ENCODE measurements at places on chromosomes 16 and 17.
A peak's percentile ranks its signal among the peaks of the same experiment; 100 is the strongest.

- DNase-seq: no peak
Observed at GRCh38 chr17:60914078-60914477, 236.4 kb downstream of the BCAS3 start.

- DNase-seq: no peak
Observed at GRCh38 chr17:22515599-22515998, 823.3 kb downstream of the KCNJ18 start.

DNA sequence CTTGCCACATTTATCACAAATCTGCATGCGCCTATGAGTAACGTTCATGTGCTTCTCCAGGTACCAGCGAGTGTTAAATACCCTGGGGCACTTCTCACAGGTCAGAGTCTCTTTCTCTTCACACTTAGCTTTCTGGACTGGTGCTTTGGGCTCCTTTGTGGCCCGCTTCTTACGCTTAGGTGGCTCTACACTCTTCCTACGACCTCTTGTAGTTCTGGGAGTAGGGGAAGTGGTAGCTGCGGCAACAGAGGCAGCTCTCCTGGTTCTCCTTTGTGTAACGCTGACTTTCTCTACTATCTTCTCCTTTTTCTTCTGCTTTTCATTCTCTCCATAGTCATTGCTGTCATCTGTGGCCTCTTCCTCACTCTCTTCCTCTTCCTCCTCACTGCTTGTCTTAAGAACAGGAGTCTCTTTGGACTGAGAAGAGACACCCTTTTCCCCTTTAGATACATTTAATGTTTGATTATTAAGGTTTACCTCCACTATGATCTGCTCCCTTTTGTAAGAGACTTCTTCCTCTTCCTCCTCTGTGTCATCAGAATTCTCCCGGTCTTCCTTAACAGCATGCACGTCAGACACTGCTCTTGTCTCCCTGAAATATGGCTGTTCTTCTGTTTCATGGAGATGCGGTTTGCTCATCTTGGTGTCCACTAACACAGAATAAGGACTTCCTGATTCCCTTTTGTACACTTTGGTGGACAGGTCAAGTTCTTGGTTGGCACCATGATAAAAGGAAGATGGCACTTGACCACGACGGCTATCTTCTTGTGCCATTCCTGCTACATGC, 45.0 kb downstream of the ZNF652 start:
- peak; percentile 22 for DNase-seq

GRCh38 chr16:6861135-6861814, 471.4 kb upstream of the RBFOX1 start:
- no peak for DNase-seq

DNA sequence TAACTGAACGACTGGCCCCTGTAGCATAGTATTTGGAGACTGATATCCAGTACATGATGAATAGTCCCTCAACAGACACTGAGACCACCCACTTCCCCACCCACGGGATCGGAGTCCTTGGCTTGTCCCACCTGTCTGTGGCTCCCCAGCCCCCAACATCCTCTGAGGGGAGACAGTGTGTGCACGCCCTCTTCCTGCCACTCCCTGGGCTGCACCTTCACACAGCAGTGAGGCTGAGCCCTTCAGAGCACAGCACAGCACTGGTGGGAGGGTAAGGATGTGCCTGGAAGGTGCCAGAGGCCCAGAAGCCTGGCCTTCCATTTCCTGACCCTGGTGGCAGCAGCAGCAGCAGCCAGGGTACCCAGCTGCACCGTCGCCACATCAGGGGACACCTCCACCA, 11.0 kb downstream of the DNASE1 start:
- no peak for DNase-seq

- DNase-seq: no peak
Observed at GRCh38 chr16:27403601-27403992, 1.6 kb downstream of the IL21R start.

DNA sequence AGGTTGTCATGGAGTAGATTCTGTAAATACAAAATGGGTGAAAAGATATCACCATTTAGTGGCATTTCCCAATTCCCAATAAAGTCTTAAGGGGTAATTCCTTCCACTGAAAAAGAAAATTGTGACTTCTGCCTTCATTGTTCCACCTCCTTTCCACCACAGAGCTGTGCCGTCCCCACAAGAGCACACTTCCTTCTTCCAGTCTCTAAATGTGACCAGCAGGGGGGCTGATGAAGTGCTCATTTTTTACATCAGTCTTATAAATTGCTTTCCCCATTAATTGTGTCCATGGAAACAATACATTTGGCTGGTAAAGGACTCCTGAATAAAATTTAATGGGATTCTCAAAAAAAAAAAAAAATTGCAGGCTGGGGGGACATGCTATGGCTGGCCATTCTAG, 260.8 kb upstream of the PSMD7 start:
- DNase-seq: no peak

DNA sequence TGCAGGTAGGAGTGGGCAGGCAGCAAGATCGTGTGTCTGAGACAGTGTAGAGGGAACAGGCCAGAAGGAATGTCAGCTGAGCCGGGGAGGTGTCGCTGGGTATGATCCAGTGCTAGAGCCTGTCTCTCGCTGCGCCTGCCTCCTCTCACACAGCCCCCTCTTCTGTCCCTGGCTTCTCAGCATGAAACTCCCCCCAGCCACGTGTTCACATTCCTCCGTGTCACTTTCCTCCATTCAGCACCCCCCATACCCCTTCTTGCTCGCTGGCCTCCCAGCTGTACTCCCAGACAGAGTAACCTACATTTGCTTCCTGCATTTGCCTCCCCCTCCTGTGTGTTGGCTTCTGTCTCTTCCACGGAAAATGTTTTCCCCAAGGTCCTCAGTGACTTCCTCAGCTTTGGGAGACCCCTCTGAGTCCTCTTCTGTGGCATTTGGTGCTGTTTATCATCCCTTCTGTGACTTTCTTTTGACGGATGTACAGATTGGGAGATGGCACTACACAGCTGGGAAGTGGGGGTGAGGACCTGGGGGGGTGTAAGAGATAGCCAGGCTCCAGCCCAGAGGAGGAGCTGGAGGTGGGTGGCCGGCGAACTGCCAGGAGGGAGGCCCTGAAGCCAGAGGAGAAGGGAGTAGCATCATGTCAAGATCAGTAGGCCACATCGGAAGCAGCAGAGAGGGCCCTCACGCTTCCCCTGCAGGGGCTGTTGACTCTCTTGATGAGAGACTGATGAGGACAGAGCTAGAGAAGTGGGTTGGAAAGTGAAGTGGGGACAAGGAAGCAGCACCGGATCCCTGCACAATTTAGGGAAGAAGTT, 19.2 kb downstream of the SGF29 start:
- DNase-seq: no peak

GRCh38 chr16:87874639-87875427, 5.5 kb upstream of the SLC7A5 start:
- no peak for DNase-seq

GRCh38 chr17:72123530-72124437, 3.0 kb downstream of the SOX9 start:
- no peak for DNase-seq

- DNase-seq: no peak
Observed at GRCh38 chr17:13154398-13154797, 136.6 kb upstream of the ELAC2 start.

GRCh38 chr17:41896726-41897125, 22.0 kb downstream of the ACLY start:
- DNase-seq: no peak

- DNase-seq: peak; percentile 67
Observed at GRCh38 chr17:2215616-2216364, 87.8 kb downstream of the SMG6 start.

- no peak for DNase-seq
Observed at GRCh38 chr17:74883241-74883745, 10.1 kb downstream of the FADS6 start.

DNA sequence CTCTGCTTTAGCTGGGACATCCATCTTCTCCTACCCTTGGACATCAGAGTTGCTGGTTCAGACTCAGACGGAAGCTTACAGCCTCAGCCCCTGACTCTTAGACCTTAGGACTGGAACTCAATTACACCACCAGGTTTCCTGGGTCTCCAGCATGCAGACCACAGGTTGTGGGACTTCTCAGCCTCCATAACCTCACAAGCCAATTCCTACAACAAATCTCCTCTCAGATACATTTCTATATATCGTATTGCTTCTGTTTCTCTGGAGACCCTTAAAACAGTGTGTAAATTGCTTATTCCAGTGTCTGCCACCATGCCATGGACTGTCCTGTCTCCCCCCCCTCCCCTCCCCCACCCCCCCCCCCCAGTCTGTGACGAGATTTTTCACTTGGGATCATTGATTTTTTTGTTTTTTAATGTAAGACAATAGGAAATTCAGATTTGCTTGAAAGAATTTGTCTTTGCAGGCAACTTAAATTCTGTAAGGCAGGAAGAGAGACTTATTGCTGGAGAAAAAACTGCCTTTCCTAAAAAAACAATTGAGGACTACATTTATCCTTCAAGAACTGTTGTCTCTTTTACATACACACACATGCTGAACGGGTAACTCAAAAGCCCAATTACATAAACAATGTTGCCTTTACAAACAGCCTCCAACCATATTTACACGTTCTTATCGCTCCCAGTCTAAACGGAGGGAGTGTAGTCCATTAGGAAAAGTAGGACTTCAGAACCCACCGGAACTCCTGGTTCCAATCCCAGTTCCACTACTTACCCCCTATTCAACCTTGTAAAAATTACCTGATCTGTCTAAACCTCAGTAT, 39.9 kb downstream of the TEKT5 start:
- no peak for DNase-seq

- peak; percentile 93 for DNase-seq
Observed at GRCh38 chr16:527015-527903, at the start of gene CAPN15. Gene CAPN15 (plus strand): TSS chr16:527712. CDS start chr16:546839, 19,127 bp downstream.

DNA sequence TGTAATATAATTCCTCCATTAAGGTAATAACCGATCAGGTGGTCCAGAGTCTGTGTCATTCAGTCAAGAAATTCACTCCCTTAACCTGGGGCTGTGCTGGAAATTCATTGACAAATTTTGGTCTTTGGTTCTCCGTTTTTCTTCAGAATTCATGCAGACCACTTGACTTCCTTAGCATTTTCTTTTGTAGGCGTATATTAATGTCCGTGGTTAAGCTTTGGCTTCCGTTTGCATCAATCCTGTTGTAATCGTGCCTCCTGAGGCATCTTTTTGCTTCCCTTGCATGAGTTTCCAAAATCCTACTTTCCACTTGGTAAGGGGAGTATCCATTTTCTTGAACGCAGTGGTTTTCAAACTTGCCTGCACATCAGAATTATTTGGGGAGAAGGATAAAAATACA, 9.0 kb downstream of the LRRC37B start:
- DNase-seq: no peak

All from GDM1 (cell line).